ENCODE measurements at places on chromosomes 4 and X.

DNA sequence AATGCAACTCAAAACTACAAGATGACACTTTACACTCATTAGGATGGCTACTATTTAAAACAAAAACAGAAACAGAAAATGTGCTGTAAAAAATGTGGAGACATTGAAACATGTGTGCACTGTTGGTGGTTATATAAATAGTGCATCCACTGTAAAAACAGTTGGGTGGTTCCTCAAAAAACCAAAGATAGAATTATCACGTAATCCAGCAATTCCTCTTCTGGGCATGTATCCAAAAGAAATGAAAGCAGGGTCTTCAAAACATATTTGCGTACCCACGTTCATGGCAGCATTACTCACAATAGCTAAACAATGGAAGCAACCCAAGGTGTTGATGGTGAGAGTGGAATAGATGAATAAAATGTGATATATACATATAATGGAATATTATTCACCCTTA is 967.2 kb downstream of the TRAM1L1 start:
- no peak for DNase-seq

DNA sequence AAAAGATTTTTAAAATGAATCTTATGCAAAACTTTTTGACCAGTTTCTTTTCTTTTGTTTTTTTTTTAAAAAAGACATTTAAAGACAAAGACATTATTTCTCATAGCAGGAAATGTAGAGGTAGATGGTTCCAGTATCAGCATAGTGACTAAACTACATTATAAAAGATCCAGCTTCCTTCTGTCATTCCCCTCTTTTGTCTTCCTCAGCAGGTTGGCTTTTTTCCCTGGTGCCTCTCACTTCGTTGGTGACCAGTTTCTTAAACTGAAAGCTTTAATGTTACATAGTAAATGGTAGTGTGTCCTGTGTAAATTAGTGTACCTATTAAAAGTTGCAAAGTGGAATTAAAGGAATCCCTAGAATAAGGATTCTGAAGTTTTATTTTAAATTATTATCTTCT is 36.1 kb downstream of the DCK start:
- DNase-seq = no peak

DNA sequence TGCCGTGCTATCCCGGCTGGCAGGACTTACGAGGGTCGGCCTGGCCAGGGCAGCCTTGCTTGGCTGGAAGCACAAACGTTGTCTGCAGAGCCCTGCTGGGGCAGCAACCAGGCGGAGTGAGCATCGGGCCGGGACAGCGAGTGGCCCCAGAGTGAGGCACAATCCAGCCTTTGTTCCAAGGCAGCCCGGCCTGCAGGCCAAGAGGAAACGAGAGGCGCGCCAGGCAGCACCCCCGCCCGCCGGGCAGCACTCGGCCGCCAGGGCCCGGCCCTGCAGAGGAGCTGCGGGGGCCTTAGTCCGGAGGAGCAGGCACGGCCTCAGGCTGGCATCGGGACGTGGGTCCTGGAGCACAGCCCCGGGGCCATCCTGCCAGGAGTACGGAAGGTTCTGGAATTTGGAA is 24.1 kb downstream of the FGFRL1 start:
- DNase-seq = no peak

DNA sequence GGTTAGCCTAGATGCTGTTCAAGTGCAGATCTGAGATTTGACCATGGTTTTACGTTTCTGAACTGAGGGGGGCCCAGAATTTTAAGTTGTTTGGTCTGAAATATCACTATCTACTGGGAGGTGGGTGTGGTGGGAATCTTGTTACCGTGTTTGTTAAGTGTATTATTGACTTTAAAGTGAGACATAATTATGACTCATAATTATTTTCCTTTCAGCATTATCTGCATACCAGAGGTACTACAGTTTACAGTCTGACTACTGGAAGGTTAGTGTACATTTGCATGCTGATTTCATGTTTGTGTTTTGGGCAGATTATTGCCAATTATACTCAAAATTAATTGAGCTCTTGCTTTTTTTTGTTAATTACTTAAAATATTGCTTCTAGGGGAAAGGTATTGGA is 101.5 kb downstream of the KDM6A start:
- no peak for DNase-seq

- DNase-seq = no peak
These were observed 73.7 kb upstream of the ANK2 start for GRCh38 chr4:112975567-112976355.

Data from hematopoietic multipotent progenitor cell treated with erythropoietin and hydrocortisone succinate and interleukin-3 and kit ligand, for 8 days (in vitro differentiated cells).